ENCODE measurements at places on chromosomes 2 and 18. TPM values are rescaled to one million over a fixed set of nuclear protein-coding genes. Genes with fewer than 3 reads are reported as not detected.

The ALPI gene
- total RNA-seq = not detected

The KLHL14 gene
- not detected for total RNA-seq

The GALNT13 gene
- total RNA-seq = 9.3 TPM

The SPP2 gene
- total RNA-seq = not detected

The SH2D6 gene
- 0.66 TPM for total RNA-seq

The GRP gene
- not detected for total RNA-seq

The CRYBA2 gene
- total RNA-seq = not detected

The ANKRD30B gene
- total RNA-seq = not detected

The HMSD gene
- 0.03 TPM for total RNA-seq

The IL36G gene
- not detected for total RNA-seq
